Dermis microvascular lymphatic vessel endothelial cell (primary cell): ENCODE measurements at places on chromosomes 12 and 14. TPM values are rescaled to one million over a fixed set of nuclear protein-coding genes. Genes with fewer than 3 reads are reported as not detected.

DNA sequence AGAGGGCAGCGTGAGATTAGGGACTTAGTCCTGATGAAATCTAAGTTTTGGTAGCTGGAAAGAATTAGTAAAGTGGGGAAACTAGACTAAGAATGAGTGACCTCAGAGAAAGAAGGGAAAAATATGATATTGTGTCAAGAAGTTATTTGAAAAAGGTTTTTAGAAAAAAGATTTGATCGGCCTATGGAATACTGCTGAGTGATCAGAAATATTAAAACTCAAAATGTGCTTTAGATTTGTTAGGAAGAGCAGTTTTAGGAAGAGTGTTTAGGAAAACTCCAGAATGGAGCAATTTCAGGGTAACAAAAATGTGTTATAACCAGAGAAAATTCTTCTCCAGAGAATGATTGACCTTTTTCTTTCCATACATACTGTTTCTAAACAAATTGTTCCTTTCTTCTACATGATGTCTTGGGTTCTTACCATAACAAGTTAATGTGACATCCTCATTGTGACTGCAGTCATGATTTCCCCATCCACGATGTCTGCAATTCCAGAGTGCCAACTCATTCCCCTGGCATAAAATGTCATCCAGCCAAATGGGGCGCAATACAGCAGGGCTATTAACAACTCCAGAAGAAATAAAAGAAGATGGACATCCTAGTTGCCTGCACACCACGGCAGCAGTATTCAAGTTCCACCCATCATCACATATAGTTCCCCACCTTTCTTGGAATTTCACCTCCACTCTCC lies 11.8 kb downstream of the CD163L1 start:
- DNase-seq: no peak

DNA sequence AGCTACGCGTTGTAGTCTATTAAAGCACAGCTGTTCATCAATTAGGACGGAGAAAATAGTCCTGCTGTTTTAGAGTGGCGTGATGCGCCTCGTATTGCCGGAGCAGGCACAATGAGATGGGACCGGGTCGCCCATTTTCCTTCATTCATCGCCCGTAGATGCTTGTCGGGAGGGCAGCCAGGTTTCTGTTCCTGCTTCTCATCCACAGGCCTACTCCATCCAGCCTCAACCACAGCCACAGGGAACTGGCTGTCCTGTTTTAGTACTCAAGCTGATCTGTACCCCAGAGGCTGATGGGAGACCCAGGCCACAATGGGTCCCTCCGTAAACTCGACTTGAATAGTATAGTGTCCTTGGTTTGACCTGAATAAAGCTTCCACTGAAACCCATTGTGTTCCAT lies 264.0 kb downstream of the VRK1 start:
- no peak for DNase-seq

Gene CCDC85C
- 5.5 and 5.7 TPM in 2 replicates for total RNA-seq

GRCh38 chr14:76509311-76509710 lies 133.4 kb downstream of the ESRRB start:
- DNase-seq: no peak

DNA sequence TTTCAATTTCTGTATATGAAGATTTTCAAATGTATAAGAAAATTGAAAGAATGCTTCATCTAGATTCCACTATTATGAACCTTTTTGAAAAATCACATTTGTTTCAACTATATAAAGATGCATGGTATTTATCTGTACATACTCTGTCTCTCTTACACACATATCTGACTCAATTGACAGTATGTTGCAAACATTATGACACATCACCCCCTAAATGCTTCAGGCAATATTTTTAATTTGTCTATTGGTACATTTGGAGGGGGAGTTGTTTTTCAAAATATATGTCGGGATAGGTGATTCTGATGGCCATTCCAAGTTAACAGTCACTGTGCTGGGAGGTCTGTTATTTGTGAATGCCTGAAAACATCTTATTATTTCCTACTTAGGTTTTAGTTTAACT lies 14.4 kb downstream of the PCNX1 start:
- DNase-seq: no peak

Gene FOXN4
- total RNA-seq: not detected in 2 replicates

DNA sequence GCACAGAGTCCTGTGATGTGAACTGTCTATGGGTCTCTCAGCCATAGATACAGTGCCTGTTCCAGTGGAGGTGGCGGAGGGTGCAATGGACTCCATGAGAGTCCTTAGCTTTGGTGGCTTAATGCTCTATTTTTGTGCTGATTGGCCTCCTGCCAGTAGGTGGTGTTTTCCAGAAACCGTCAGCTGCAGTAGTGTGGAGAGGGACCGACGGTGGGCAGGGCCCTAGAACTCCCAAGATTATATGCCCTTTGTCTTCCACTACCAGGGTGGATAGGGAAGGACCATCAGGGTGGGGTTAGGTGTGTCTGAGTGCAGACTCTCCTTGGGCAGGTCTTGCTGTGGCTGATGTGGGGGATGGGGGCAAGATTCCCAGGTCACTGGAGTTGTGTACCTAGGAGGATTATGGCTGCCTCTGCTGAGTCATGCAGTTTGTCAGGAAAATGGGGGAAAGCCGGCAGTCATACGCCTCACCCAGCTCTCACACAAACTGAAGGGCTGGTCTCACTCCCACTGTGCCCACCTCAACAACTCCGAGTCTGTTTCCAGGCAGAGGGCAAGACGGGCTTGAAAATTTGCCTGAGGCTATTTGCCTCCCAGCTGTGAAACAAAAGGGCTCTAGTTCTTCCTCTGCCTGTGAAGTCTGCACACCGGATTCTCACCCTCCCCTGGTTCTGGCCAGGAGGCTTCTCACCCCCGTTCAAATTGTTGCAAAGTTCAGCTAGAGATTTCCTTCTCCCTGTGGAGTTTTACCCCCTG lies 24.9 kb upstream of the ZDHHC17 start:
- no peak for DNase-seq

- no peak for DNase-seq
These were observed 170.2 kb downstream of the ETV6 start for GRCh38 chr12:11819643-11820042.

DNA sequence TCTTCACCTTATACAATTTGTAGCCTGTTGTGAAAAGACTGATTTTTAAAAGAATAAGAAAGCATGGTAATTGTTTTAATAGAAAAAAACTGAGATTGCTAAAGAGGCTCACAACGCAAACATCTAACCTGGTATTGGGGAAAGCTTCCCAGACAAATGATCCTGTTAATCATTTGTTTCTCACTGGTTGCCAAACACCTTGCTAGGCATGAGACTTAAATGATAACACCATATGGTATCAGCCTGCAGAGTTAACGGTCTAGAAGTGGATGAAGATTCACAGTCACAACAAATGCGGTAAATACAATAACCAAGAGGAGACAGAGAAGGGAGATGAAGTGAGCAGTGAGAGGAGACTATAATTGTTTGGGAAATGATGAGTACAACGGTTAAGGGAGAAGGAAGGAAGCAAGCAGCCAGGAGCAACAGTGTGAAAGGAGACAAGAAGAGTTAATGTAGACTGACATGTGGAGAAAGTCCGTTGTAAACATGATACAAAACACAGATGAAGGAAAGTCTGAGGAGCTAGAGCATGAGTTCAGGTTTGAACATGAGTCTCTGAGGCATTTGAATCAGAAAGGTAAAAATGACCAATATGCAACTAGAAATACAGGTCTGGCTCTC lies 19.8 kb downstream of the GXYLT1 start:
- DNase-seq: peak; percentile 4

GRCh38 chr12:51383269-51383905 lies 7.8 kb downstream of the GALNT6 start:
- DNase-seq: no peak

DNA sequence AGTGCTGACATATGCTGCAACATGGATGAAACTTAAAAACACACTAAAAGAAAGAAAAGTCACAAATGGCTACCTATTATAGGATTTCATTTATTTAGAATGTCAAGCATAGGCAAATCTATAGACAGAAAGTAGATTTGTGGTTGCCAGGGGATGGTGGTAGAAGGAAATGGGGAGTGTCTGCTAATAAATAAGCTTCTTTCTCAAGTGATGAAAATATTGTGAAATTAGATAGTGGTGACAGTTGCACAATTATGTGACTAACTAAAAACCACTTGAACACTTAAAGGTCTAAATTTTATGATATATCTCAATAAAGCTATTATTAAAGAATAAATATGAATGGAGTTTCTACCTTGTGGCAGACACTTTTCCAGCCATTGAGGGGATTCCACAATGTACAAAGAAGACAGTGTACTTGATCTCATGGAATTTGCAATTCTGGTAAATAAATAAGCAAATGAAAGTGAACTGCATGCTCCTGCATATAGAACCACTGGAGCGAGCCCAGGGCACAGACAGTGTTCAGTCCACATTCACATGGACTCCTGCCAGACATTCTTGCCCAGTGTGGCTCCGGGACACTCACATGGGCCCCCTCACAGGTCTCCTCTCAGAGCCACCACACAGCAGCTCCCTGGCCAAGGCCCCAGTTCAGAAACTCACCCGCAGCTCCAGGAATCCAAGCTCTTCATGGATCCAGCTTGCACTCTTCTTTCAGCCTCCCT lies 107.1 kb upstream of the ARID2 start:
- DNase-seq: no peak

- DNase-seq: no peak
These were observed 462.2 kb downstream of the DIO2 start for GRCh38 chr14:79749065-79749464.

Gene VWF
- 467 and 1,551 TPM in 2 replicates for total RNA-seq

GRCh38 chr12:26435069-26435404 lies 239.7 kb downstream of the SSPN start:
- no peak for DNase-seq

DNA sequence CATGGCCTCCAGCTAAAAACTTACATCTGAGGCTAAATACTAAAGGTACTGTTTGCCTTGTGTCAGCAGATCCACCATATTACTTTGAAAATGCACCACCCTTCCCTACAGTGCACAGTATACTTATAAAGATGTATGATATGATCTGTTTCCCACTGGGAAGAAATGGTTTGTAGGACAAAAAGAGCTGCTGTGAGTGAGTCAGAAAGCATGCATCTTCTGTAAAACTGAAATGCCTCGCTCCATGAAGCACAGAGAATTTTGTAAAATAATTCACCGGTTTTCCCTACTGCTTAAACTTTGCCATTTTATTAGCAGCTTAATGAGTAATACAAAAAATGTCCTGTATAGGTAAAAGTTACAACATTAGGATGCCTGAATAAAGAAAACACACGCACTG lies 68.8 kb downstream of the MDGA2 start:
- DNase-seq: no peak

GRCh38 chr12:87687362-87687761 lies 341.8 kb downstream of the C12orf50 start:
- no peak for DNase-seq

GRCh38 chr14:101953151-101953550 lies 11.2 kb upstream of the DYNC1H1 start:
- no peak for DNase-seq

Gene MYF5
- total RNA-seq: not detected in 2 replicates

GRCh38 chr12:19712041-19712440 lies 272.7 kb downstream of the AEBP2 start:
- peak; percentile 88 for DNase-seq

DNA sequence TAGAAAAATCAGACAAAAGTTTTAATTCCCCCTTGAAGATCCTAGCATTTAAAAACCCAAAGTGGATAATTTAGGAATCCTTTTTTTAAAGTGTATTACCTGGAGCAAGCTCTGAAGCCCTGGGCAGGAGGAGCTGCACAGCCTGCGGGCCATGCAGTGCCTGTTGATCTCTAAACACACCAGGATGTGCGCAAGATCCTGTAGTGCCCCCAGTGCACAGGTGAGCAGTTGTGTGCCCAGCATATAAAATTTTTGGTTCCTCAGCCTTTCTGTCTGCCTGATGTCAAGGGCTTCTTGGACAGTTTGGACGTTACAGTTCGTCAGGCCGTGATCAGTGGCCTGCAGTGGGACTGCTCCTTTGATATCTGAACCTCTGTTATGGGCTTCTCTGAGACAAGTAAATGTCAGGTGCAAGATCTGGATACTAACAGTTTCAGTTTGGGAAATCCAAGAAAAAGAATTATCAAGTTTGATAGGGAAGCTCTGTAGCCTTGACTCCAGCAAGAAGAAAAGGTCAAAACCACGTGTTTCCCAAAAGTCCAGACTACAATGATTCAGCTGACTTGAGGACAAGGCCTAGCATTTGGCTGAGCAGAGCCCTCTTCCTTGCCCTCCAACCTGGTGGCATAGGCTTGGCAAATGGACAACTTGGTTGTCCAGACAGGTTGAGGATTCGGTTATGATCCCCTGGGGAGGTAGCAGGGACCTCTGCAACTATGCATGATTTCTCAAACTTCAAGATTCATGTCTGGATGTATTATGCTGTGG lies 1.0 kb downstream of the ATXN7L3B start:
- DNase-seq: peak; percentile 21

- no peak for DNase-seq
These were observed 180.5 kb upstream of the HMGA2 start for GRCh38 chr12:65643595-65644386.

Gene KITLG
- total RNA-seq: 3.2 and 7.7 TPM in 2 replicates

DNA sequence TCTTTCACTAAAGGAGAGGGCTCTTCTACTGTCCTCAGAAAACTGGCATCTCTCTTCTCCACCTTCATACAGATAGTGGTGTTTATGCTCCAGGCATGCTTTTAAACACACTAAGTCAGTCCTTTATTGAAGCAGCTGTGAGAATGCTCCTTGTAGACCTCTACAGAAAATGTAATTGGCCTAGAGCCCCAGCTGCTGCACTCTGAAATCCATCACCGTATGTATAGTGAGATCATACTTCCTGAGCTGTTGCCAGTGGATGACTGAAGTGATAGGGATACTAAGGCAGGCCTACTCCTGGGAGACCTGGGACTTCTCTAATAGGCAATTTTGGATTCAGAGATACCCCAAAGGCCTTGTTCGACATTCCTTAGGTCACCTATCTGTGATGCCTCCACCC lies 535.4 kb downstream of the RPS29 start:
- DNase-seq: no peak

DNA sequence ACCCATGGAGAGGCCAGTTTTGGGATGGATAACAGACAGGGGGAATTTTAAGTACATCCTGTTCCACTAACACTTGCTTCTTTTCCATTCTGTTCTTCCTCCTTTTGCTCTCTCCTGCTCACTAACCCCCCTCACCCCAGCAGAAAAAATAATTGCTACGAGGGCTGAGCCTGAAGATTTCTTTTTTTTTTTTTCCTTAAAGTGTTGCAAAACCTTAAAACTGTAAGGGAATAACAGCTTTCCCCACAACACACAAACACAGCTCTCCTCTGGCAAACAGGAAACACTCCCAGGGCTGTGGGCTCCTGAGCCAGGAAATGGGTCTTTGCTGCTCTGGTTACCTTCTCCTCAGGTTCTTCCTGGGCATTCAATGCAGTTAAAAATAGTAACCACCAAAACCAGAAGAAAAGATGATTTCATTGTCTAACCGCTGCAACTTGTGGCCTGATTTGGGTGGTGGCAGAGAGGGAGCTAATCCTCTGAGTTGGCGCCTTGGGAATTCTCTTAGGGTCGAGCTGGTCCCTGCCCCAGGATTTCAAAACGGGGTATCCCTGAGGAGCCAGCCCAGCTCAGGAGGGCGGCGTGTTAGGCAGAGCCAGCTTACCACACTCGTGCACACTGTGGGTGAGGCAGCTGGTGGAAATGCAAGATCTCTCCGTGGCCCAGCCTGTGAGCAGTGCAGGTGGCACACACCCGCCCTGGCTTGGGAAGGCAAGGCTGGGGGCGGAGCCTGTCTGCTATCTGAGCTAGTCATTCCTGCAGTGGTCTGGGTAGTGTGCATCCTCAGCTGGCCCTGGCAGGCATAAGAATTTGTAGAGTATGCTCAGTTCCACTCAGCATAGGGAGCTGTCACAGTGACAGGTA lies 17.1 kb upstream of the EMP1 start:
- peak; percentile 43 for DNase-seq
